ENCODE measurements at places on chromosomes 7 and 10.

GRCh38 chr10:71263376-71263775 lies 51.0 kb downstream of the UNC5B start:
- DNase-seq = no peak

DNA sequence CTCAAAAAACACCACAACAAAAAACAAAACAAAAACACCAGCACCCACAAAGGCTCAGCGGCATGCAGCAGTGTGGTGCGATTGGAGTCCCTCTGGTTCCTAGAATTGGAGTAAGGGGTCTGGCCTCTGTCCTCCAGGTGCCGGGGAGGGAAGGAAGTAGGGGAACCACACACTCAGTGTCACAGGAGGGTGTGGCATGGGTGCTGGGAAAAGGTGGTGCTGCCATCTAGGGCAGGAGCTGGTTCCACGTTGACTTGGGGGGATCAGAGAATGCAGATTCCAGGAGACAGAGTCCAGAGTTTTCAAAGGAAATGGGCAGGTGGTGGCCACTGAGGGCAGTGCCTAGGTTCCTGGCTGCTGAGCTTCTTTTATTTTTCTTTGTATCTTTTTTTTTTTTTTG lies 19.8 kb upstream of the WIPI2 start:
- DNase-seq = no peak

DNA sequence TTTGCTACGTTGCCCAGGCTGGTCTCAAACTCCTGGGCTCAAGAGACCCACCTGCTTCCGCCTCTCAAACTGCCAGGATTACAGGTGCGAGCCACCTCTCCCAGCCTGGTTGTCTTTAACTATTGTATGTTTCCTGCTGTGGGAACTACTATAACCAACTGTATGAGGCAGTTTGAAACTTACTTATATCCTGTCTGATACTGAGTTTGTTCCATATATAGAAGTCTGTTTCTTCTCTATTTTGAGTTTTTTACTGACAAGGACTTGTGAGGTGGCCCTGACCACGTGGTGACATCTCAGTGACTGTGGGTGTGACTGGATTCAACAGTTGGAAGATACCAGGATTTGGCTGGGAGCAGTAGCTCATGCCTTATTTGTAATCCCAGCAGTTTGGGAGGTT lies 14.2 kb downstream of the FBH1 start:
- no peak for DNase-seq

DNA sequence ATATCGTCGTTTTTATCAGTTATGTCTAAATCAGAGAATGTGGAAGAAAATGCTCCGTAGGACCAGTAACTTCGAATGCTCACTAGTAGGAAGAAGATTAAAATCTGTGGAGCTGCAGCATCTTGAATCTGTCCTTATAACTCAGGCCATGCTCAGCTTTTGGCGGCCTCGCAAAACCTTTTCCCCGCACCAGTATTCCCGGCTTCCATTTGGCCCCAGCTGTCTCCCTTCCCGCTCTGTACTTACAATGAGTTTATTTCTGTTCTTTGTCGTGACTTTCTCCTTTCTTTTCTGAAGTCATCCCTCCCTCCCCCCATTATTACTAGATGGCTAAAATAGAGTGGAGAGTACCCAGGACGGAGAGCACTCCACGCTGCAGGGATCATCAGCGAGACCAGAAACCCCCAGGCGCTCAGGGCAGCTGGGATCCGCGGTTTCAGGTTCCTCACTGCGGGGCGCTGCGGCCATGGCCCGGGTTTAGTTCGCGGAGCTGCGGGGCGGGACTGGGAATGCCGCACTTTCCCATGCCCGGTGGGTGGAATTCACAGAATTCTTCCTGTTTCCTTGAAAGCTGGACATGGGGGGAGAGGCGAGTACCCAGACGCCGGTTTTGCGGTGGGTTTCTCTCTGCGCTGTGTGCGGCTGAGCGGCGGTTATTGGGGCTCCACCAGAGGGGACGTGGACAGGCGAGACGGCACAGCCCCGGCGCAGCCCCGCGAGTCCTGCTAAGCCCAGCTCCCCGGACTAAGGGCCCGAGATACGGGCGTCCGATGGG lies 183.5 kb downstream of the POM121L12 start:
- DNase-seq = no peak

- DNase-seq = no peak
Measured at GRCh38 chr10:121088524-121088923, 237.4 kb downstream of the WDR11 start.

GRCh38 chr10:112896273-112896672 lies 53.8 kb upstream of the TCF7L2 start:
- DNase-seq = no peak

DNA sequence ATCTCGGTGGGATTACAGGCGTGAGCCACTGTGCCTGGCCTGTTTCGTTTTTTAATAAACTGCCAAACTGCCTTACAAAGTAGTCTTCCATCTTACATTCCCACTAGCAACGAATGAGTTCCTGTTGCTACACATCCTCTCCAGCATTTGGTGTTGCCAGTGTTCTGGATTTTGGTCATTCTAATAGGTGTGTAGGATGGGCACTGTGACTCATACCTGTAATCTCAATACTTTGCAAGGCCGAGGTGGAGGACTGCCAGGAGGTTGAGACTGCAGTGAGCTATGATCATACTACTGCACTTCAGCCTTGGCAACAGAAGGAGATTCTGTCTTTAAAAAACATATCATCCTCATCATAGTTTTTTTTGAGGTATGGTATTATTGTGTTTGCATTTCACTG lies 21.4 kb upstream of the RSBN1L start:
- DNase-seq = no peak

GRCh38 chr7:94970085-94970576 lies 62.7 kb downstream of the PPP1R9A start:
- DNase-seq = no peak

GRCh38 chr10:42783181-42783549 lies 570 bp downstream of the BMS1 start:
- no peak for DNase-seq

DNA sequence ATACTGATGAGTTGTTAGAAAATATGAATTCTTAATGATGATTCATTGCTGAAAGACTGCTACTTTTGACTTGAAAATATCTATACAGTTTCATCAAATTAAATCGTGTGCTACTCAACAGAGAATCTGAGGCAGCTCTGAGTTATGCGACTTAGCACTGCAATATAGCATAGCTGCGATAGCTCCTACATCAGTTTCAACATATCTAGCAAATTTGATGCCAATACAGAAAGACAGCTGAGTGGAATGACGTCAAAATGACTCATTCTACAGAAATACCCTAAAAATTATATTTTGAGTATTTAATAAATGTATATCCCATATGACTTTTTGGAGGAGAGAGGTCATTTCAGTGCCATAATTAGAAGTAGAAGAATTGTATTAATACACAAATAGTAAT lies 1.1 kb upstream of the TARP start:
- DNase-seq = no peak

DNA sequence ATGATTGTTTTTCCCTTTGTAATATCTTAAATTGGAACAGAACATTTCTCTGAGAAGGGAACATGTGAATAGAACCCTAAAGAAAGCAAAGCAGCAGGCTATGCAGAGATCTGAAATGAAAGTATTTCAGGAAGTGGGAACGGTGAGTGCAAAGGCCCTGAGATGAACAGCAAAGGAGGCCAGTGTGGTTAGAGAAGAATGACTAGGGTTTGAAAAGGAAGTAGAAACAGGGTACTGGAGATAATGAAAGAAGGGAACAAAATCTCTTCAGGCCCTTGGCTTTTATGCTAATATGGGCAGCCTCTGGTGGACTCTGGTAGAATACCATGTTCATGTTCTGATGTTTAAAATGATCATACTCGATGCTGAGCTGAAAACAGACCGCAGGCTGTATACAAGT lies 22.2 kb downstream of the ARHGAP21 start:
- DNase-seq = no peak

GRCh38 chr7:93178213-93178612 lies 30.0 kb upstream of the SAMD9L start:
- DNase-seq = no peak

- DNase-seq = no peak
Measured at GRCh38 chr7:24343614-24344013, 59.6 kb downstream of the NPY start.

DNA sequence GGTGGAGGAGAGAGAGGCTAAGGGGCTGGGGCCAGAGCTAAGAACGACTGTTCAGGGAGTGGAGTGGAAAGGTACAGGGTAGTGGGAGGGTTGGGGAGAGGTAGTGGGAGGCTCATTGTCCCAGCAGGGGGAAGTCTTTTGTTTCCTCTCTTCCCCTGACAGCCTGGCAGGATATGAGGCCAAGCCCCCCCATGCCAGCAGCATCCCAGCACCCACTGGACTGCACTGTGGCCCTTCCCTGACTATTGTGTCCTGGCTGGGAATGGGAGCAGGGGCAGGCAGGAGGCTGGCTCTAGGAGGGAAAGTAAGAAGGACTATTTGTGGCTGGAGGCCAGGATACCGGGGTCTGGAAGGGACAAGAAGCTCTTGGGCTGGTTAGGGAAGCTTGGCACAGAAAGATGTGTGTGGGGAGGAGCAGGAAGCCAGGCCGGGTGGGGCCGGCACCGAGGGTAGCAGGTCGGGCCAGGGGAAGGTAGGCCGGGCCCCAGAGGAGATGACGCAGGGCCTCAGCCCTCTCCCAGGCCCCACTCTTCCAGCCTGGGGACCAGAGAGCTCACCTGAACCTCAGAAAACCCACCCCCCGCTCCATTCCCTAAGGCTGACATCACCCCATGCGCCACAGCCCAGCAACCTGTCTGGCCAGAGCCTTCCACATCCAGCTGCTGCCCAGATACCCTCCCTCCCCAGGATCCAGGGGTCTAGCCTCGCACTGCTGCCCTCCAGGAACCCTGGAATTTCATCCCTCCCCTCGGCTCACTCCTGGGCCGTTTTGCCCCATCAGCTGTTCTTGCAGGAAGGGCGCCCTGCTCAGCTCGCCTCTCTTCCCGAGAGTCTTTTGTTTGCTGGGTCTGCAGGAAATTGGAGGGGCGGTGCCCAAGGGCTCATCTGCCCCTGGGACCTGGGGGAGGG lies 8.8 kb upstream of the EPHB4 start:
- no peak for DNase-seq

DNA sequence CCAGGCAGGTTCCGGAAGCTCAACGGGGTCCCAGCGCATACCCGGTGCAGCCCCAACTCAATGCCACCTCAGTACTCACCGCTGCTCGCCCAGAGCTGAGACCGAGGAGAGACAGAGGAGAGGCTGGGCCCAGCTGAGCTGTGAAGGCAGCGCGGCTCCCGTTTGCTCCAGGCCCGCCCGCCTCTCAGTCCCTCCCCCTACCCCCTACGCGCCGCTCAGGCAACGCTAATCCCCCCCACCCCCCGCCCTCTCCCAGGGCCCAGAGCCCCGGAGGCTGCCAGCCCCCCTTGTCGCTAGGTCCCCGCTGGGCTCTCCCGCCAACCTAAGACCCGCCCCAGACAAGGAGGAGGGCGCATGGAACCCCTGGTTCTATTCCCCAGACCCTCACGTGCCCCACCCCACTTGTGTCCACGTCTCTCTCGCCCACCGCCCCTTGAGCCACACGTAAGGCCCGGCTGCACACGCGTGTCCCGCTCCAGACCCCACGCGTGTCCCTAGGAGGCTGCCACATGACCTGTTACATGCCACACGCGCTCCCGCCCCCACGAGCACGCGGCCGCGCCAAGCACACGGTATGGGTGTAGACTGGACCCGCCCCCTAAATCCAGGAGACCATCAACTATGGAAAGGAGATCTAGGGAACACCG lies at the start of gene PSD:
TSS of gene PSD (minus strand) at position 164 of the 647 bp plus-strand sequence. CDS start 1,747 bp downstream, outside the sequence.
- DNase-seq = no peak

- DNase-seq = no peak
Measured at GRCh38 chr7:49812534-49812933, 39.1 kb downstream of the VWC2 start.

- DNase-seq = no peak
Measured at GRCh38 chr10:110218632-110219031, 11.2 kb downstream of the MXI1 start.

DNA sequence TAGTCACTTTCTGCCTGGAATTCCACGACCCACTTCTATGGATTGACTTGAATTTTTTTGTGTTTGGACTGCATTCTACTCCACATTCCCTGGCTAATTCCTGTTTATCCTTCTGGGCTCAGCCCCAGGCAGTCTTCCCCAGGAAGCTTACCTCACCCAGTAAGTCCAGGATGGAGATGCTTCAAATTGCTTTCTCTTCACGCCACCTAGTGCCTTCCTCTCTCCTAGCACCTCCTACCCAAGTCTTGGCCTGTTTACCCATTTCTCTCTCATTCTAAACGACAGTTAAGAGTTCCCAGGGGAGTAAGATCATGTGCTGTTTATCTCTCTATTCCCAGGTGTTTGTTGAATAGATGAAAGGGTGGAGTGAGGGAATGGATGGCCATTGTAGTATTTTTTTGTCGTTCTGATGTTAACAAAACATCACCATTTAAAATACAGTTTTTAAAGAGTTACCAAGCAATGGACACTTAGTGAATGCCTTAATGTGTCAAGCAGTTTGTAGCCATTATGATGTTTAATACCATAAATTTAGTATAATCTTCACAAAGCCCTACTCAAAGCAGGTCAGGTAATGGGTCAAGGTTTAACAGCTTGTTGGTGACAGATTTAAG lies 45.5 kb upstream of the TARP start:
- DNase-seq = no peak

- DNase-seq = no peak
Measured at GRCh38 chr7:41130561-41131236, 572.2 kb downstream of the INHBA start.

GRCh38 chr10:113027230-113027573 lies 77.2 kb downstream of the TCF7L2 start:
- no peak for DNase-seq

DNA sequence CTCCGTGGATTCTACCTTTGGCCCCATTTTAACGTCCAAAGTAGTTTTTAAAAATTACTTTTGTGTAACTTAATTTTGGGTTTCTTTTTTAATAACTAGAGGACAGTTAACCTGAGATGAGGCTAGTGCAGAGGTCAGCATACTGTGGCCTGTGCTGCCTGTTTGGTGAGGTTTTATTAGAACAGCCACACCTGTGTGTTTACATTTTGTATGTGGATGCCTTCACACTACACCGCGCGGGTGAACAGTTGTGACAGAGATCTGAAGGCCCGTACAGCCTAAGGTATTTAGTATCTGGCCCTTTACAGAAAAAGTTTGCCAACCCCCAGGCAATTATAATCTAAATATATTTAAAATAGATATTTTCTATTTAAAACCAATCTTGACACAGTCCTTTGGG lies 46.9 kb downstream of the STK17A start:
- DNase-seq = no peak

DNA sequence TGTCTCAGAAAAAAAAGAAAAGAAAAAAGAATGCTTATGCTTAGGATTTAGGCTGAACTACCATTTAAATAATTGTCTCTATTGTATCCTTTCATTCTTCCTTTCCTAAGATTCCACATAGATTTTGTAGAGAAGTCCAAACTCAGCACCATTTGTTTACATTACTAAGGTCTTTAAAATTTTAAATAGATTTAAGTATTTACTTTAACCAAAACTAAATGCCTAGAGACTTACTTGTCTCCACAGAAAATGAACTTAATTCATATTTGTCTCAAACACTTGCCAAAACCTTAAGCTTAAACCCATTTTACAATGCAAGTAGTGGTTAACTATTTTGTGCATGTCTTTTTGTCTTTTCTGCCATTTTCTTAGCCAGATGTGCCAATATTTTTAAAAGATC lies 54.1 kb upstream of the ABI1 start:
- DNase-seq = no peak

All from stimulated activated CD4-positive, alpha-beta T cell treated with anti-CD3 and anti-CD28 coated beads, Interleukin-15, amount 100 ng/mL, for 48 hours (primary cell).